Thoracic aorta (tissue), 2 donors: ENCODE measurements at places on chromosomes 3 and 15. TPM values are rescaled to one million over a fixed set of nuclear protein-coding genes. Genes with fewer than 3 reads are reported as not detected.

- no peaks in the 10 kb centered on the region for H3K27me3 ChIP-seq
- H3K27ac ChIP-seq: no peak overlapping the region
- no peaks in the 10 kb centered on the region for H3K36me3 ChIP-seq
- no peaks in the 10 kb centered on the region for H3K4me1 ChIP-seq
These were observed 230.8 kb upstream of the ZNF717 start for GRCh38 chr3:76016111-76016510.

DNA sequence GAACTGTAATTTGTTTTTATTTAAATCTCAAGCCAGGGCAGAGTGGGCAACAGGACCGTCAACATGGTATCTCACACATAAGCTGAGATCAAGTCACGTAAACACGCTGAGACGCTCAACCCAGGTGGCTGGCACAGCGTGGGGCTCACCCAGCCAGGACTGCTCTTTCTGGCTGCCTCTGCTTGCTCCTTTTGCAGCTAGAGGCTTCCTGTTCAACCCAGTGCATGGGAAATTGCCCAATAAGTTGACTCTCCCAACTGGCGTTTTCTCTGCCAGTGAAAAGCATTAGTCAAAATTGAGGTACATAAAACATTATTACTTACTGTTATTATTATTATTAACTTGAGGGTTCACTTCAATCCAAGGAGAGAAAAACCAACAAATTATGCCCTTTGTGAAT is 398.1 kb downstream of the NR2F2 start:
- no peaks in the 10 kb centered on the region for H3K36me3 ChIP-seq
- H3K4me3 ChIP-seq: no peak overlapping the region
- H3K27me3 ChIP-seq: no peaks in the 10 kb centered on the region
- H3K27ac ChIP-seq: no peak overlapping the region

GAP43 gene
- 2.8 TPM for total RNA-seq

MUSTN1 gene
- total RNA-seq: 33.8 TPM

SLC28A2 gene
- not detected for total RNA-seq

ST8SIA2 gene
- total RNA-seq: not detected

PYGO1 gene
- 7.4 TPM for total RNA-seq
